ENCODE measurements at places on chromosomes 4 and X.

- no peak for DNase-seq
These were observed 201.1 kb upstream of the BCOR start for GRCh38 chrX:40298572-40299479.

DNA sequence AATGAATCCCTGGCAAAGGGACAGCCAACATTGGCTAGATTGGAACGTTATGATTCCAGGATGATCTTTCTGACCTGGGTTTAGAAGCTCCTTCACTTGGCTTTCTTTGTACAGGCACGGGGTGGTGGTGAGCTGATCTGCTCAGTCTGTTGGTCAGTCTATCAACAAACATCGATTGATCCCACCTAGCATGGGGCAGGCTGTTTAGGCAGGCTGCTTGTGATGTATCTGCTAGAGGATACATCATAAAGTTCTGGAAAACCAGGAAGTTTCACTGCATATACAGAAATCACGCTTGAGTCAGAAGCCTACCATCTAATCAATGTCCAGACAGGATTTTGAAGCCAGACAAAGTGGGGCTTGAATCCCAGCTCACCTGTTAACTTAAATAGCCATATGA, 6.9 kb downstream of the FRMD7 start:
- no peak for DNase-seq

DNA sequence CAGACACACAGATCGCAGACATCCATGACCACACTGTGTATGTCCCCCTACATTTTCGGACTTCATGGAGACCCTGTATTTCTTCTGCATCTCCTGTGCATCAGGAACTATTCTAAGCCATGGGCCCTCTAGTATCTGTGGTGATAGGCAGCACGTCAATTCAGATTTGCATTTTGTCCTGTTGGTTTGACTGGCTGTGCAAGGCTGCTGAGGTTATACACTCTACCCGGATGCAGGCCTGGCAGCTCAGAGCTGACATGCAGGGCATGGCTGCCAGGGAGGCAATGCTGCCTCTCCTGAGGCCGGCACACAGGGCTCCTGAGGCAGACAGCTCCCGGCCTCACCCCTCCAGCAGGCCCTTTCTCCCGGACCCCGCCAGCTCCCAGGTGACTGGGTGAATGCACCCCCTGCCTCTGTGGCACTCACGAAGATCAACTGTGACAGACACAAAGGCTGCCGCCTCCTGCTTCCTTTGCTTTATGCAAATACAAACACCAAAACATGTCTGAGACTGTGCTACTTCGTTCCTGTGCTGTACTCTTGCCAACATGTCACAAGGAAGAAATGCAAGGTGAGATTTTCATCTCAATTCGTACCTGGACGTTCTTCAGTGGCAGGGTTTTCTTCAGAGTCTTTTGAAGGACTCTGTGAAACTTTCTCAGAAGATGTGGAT, 51.0 kb downstream of the NSG1 start:
- no peak for DNase-seq

GRCh38 chrX:123155327-123155726, 28.8 kb upstream of the GRIA3 start:
- no peak for DNase-seq

DNA sequence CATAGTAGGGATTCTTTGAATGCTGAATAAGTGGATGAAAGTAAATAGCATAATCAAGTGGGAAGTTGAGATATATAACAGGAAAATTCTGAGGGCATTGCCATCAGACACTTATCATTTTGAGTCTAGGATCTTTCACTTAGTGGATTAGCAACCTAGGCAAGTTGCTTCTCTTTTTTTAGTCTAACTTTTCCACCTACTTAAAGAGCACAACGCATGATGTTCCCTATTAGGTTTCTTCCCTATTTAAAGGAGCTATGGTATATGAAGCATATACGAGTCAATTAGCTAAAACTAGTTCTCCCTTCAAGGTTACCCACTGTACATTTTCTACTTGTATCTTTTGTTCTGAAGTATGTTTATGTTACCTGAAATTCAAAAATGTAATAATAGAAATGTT, 67.1 kb upstream of the HS3ST1 start:
- no peak for DNase-seq

- DNase-seq = no peak
These were observed 141.1 kb downstream of the QDPR start for GRCh38 chr4:17370818-17371217.

- DNase-seq = no peak
These were observed 163.3 kb downstream of the MID1 start for GRCh38 chrX:10457092-10457491.

DNA sequence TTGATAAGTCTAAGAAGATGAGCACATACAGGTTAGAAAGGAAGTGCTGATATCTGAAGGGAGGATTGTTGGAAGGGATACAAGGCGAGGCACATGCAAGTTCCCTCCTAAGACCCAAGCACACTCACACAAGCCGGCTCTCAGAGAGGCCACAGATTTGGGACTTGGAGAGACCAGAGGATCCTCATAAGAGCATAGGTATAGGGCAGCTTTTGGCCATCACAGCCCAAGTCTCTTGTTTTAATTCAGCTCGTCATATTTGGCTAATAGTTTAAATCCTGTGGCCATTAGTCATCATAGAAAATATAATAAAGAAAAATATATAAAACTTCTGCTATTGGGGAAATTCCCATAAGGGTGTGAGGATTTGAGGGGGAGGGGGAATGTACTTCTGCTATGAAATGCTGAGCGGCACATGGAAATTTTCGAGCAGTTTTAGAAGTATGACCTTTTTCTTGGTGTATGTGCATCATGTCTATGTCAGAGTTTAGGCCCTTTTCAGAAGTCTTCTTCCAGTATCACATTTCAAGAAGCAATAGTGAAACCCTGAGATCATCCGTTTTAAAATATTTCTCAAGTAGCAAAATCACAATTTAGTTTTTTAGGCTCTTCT, 97.7 kb downstream of the NFKB1 start:
- DNase-seq = no peak

DNA sequence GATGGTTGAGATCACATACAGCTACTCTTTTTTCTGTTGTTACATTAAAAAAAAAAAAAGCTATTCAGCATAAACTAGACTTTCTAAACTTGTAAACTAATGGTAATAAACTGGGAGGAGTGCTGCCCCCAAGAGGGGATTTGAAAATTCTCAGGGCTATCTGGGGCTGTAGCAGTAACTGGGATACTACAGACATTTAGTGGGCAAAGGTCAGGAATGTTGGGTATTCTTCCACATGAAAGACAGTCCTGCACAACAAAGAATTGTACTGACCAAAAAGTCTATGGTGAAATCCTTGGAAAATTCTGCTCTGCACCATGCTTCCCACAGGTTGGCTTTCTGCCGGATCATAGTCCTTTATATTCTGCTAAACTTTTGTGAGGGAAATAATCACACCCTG, 232.6 kb upstream of the BOD1L1 start:
- no peak for DNase-seq

DNA sequence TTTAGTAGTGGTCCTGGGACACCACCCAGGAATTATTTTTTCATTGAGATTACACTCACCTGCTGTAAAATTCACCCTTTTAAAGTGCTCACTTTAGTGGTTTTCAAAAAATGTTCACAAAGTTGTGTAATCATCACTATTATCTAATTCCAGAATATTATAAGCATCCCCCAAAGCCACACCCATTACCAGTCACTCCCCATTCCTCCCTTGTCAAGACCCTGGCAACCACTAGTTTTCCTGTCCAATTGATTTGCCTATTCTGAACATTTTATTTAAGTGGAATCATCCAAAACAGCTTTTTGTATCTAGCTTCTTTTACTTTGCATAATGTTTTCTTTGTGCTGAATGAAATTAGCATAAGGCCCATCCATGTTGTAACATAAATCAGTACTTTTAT, 12.7 kb upstream of the CXCL6 start:
- no peak for DNase-seq

DNA sequence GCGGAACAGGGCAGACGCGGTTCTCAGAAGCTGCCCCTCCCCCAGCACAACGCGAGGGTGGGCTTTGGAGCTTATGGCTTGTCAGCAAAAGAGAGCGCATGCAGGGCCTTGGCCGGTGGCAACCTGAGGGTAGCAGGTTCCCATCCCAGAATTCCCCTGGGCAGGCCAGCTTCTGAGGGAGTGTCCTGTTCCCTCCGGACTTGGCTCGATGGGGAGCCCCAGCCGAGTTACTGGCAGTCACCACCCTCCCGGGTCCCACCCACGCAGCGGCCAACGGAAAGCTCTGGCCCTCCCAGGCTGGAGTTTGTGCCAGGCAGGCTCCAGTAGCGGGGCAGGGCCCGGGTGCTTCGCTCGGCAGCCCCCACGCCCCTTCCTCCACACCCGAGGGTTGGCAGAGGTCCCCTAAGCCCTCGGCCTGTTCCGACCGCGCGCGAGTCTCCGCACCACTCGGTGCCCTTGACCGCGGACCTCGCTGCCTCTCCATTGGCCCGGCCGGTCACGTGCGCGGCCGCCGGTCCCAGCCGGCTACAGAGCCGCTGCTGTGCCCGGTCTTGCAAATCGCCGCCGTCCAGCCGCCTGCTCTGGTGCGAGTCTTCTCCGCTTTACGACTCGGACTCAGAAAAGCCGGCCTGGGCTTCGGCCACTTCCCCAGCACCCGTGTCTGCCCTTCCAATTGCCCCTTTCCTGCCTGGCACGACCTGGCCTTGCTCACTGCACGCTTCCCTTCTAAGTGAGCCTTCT, 20.9 kb upstream of the MTM1 start:
- no peak for DNase-seq

DNA sequence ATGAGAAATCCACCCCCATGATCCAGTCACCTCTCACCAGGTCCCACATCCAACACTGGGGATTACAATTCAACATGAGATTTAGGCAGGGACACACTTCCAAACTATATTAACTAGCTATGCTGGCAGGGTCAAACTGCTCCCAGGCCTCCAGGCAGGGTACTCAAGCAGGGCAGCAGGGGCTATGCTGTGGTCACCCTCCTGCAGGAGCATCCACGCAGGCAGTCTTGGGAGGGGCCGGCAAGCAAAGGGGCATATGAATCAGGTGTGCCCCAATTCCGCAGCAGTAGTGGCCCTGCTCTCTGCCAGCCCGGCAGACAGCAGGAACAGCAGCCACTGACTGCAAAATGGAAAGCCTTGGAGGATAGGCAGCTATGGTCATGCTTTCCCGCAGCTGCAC, 74.6 kb upstream of the PRDX4 start:
- no peak for DNase-seq

GRCh38 chrX:68794461-68794860, 34.4 kb upstream of the EFNB1 start:
- DNase-seq = no peak

- no peak for DNase-seq
These were observed 19.7 kb downstream of the CYSLTR1 start for GRCh38 chrX:78307665-78308064.

GRCh38 chr4:53943345-53944085, 120.9 kb downstream of the CHIC2 start:
- DNase-seq = no peak

DNA sequence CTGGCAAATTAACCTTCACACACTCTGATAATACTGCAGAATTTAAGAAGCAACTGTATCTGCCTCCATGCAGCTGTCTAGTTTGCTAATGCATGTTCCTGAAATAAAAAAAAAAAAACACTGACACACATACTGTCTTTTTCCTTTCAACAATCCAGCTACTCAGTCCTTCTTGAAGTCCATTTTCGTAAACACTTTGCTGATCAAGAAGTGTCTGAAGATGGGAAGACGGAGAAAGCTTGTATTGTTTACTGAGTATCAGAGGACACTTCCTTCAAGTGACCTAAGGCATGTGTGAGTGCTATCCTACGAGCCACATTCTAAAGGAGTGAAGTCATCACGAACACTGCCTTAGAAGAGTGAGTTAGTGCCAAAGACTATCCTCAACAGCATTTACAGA, 82.6 kb downstream of the LUZP4 start:
- no peak for DNase-seq

DNA sequence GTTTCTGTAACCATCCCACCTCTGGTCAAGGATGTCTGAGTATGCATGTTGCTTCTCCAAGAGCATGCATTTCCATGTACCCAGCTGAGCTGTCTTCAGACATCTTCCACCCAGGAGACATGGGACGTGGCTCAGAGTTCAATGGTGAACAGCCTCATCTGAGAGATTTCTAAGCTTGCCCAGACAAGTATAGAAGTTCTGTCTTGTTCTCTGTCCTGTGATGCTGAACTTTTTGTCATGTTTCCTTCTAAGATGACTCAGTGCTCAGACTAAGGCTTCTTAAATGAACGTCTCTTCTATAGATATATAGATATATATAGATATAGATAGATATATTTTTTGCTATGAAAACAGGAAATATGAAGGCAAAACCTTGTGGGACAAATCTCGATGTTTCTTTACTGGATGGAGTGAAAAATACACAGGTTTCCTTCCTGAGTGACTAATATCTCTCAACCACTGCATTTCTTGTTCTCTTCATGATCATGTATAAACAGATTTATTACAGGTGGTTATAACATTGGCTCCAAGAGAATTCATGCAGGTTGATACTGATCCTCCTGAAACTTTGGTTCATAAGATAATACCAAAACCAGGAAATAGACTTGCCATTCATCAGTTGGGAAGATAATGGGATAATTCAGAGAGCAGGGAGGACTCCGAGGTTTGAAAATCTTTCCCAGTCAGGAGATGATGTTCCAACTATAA, 168.2 kb downstream of the ZNF518B start:
- no peak for DNase-seq

DNA sequence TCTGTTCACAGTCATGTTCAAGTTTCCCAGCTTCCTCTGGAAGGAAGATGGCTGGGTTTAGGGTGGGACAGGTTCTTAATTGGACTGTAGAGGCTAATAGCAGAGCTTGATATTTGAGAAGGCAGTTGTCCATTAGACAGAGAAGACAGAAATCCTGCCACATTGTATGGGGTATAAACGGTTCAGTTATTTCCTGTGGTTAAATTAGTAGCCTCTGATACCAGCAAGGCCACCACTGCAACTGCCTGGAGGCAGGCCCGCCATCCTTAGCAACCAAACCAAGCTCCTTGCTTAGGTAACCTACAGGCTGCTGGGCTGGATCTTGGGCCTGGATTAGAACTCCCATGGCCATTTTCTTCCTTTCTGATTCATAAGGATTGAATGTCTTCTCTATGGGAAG, 1367.0 kb downstream of the PCDH7 start:
- DNase-seq = no peak
